ENCODE measurements at places on chromosomes 5 and 9. TPM values are rescaled to one million over a fixed set of nuclear protein-coding genes. Genes with fewer than 3 reads are reported as not detected.

DNA sequence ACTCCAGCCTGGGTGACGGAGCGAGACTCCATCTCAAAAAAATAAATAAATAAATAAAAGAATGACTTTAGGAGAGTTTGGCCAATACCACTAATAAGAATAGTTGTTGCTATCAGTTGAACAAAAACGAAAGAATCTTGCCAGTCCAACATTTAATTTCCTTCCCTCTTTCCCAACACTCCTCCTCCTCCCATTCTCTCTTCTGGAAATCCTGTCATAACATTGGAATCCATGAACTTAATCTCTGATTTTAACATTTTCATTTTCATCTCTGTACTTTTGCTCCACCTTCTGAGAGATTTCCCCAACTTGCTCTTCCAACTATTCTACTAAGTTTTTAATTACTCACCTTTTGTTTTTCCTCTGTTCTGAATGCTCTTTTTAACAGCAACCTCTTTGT is 42.8 kb upstream of the CDK20 start:
- H3K4me1 ChIP-seq = no peaks in the 10 kb centered on the region
- H3K4me3 ChIP-seq = no peak overlapping the region
- no peak for DNase-seq
- H3K27me3 ChIP-seq = no peaks in the 10 kb centered on the region
- no peaks in the 10 kb centered on the region for H3K36me3 ChIP-seq
- no peak overlapping the region for H3K27ac ChIP-seq

GRCh38 chr5:101482931-101483330 is 579.8 kb upstream of the ST8SIA4 start:
- no peak for DNase-seq
- no peak overlapping the region for H3K27ac ChIP-seq
- no peaks in the 10 kb centered on the region for H3K27me3 ChIP-seq
- H3K36me3 ChIP-seq = no peaks in the 10 kb centered on the region
- no peak overlapping the region for H3K4me3 ChIP-seq

GRCh38 chr5:150542933-150543445 is 35.1 kb downstream of the NDST1 start:
- peak overlapping the region; percentile 67 for H3K27ac ChIP-seq
- no peaks in the 10 kb centered on the region for H3K27me3 ChIP-seq
- H3K36me3 ChIP-seq = no peaks in the 10 kb centered on the region
- no peak overlapping the region for H3K4me3 ChIP-seq

DNA sequence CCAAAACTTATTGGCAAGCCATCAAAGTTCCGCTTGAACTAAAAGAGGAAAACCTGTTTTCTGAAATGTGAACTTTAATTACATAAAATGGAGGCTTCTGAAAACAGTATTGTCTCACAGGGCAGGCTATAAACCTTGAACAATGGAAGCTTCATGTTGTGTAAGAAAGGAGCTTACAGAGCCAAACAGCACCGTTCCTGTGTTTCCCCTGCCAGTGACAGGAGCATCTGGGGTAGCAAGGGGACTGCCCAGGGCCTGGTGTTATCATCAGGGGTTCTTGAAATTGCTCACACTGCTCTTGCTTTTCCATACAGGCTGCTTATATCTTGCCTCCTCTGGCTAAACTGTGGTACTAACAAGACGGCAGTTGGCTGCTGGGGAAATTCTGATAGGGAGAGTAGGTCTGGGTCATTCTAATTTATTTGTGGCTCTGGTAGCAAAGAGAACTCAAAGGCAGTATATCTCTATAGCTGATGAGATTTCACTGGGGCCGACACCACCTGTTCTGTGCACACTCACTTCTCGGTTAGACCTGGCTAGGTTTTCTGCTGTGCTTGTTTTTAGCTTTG is 40.4 kb downstream of the BASP1 start:
- DNase-seq = peak; percentile 25
- no peaks in the 10 kb centered on the region for H3K36me3 ChIP-seq
- peaks cover 12% of the 10 kb centered on the region for H3K4me1 ChIP-seq
- H3K4me3 ChIP-seq = no peak overlapping the region

The BHMT gene
- 0.21 TPM for total RNA-seq

- DNase-seq = no peak
- no peaks in the 10 kb centered on the region for H3K27me3 ChIP-seq
- no peaks in the 10 kb centered on the region for H3K4me1 ChIP-seq
These were observed 17.9 kb upstream of the CTNNAL1 start for GRCh38 chr9:109031241-109031640.

- no peaks in the 10 kb centered on the region for H3K4me1 ChIP-seq
- H3K27me3 ChIP-seq = no peaks in the 10 kb centered on the region
- no peak overlapping the region for H3K4me3 ChIP-seq
These were observed 61.0 kb upstream of the ADAMTS2 start for GRCh38 chr5:179406031-179406961.

- H3K27ac ChIP-seq = no peak overlapping the region
- no peak overlapping the region for H3K4me3 ChIP-seq
- DNase-seq = no peak
- H3K4me1 ChIP-seq = no peaks in the 10 kb centered on the region
- H3K27me3 ChIP-seq = no peaks in the 10 kb centered on the region
- no peaks in the 10 kb centered on the region for H3K36me3 ChIP-seq
These were observed 16.5 kb upstream of the UBE2QL1 start for GRCh38 chr5:6432206-6432605.

The OTULINL gene
- 58.5 TPM for total RNA-seq

The ANGPTL2 gene
- 15.1 TPM for total RNA-seq

The TTC23L gene
- total RNA-seq = 0.35 TPM

The SELENOP gene
- total RNA-seq = 687 TPM

GRCh38 chr5:81922854-81923279 is 49.0 kb upstream of the ATG10 start:
- no peak for DNase-seq
- H3K4me3 ChIP-seq = no peak overlapping the region
- no peak overlapping the region for H3K27ac ChIP-seq
- H3K4me1 ChIP-seq = no peaks in the 10 kb centered on the region
- no peaks in the 10 kb centered on the region for H3K36me3 ChIP-seq

DNA sequence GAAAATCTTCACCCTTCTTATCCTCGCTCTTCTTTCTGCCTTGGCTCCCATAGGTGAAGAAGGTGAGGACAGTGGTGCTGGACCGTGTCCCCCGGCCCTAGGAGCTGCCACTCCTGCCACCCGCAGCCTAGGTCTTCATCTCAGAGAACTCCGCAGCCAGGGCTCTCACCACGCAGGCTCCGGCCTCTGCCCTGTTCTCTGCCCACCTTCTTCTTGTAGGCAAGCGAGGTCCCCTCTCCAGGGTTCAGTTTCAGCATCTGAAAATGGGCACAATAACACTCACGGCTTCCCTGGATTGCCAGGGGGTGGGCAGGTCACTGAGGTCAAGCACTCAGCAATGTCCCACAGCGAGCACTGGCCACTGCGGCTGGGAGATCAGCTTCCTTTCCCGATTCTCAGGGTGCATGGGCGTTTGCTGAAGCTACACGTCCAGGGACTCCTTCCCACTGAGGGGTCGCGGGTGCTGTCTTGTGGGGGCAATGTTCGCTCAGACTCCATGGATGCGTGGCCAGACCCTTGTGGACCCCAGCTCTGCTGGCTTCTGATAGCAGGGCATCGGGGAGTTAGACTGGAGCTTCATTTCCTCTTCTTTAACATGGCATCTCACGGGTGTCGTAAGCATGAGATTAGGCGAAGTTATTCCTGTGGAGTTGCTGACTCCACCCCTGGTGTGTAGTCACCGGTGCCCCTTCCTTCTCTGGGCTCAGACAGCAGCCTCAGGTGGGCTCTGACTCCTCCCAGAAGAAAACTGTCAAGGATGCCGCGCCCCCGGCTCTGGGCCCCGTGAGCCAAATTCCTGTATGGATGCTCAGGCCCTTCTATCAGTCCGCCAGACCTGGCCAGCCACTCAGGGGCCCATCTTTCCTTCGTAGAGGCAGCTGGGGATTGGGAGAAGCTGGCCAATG is 145.1 kb upstream of the IRX2 start:
- no peaks in the 10 kb centered on the region for H3K4me1 ChIP-seq
- H3K27ac ChIP-seq = no peak overlapping the region
- H3K27me3 ChIP-seq = no peaks in the 10 kb centered on the region
- no peak for DNase-seq
- H3K36me3 ChIP-seq = no peaks in the 10 kb centered on the region

DNA sequence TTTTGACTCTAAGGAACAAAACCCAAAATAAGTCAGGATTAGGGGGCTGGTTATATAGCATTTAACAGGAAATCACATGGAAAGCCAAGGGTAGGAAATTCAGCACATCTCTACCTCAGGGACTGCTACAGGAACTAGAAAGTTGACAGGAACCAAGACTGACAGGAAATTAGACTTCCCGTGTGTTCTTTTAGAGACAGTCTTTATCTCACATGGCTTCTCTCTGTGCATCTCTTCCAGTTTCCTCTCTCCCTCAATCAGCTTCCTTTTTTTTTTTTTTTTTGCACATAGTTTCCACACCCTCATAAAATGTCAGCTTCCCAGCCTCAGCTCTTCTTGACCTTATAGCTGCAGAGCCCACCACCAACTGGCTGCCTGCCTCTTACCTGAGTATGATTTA is 4.8 kb downstream of the RECK start:
- H3K4me3 ChIP-seq = no peak overlapping the region
- H3K27ac ChIP-seq = no peak overlapping the region
- no peak for DNase-seq
- no peaks in the 10 kb centered on the region for H3K36me3 ChIP-seq

DNA sequence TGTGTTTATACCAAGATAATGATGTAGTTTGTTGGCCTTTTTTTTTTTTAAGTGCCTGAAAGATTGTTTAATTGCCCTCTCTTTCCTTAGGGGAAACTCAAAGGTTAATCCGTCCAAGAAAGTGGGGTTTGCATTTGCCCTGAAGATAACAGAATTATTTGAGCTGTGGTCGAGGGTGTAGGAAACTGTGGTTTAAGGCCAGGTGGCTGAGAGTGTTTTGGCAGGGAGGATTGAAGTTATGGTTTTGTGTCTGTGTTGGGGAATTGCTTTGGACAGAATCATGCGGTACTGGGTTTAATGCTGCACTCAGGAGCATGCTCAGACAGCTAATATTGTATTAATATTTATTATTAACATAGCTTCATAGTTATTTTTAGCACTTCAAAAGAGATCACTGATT is 509.8 kb downstream of the EBF1 start:
- H3K36me3 ChIP-seq = no peaks in the 10 kb centered on the region
- H3K4me3 ChIP-seq = no peak overlapping the region
- no peak for DNase-seq
- H3K4me1 ChIP-seq = no peaks in the 10 kb centered on the region
- no peak overlapping the region for H3K27ac ChIP-seq

The PCDHB12 gene
- total RNA-seq = 0.56 TPM

- H3K27ac ChIP-seq = no peak overlapping the region
- no peaks in the 10 kb centered on the region for H3K27me3 ChIP-seq
- no peaks in the 10 kb centered on the region for H3K4me1 ChIP-seq
- H3K4me3 ChIP-seq = no peak overlapping the region
- no peaks in the 10 kb centered on the region for H3K36me3 ChIP-seq
These were observed 34.5 kb upstream of the SLC36A2 start for GRCh38 chr5:151381899-151382298.

The SLC45A2 gene
- total RNA-seq = not detected

- H3K4me1 ChIP-seq = no peaks in the 10 kb centered on the region
- DNase-seq = no peak
- H3K4me3 ChIP-seq = no peak overlapping the region
- no peaks in the 10 kb centered on the region for H3K27me3 ChIP-seq
- H3K36me3 ChIP-seq = no peaks in the 10 kb centered on the region
These were observed 123.4 kb upstream of the LRRTM2 start for GRCh38 chr5:138998521-138998920.

The SMIM33 gene
- 3.4 TPM for total RNA-seq

GRCh38 chr9:36191290-36191645 is 547 bp downstream of the CLTA start:
- peak overlapping the region; percentile 95 for H3K27ac ChIP-seq
- peak; percentile 41 for DNase-seq

GRCh38 chr9:86614871-86615849 is 260.9 kb upstream of the TUT7 start:
- H3K4me3 ChIP-seq = no peak overlapping the region
- H3K36me3 ChIP-seq = no peaks in the 10 kb centered on the region
- no peak overlapping the region for H3K27ac ChIP-seq
- H3K27me3 ChIP-seq = no peaks in the 10 kb centered on the region

The SPINK7 gene
- not detected for total RNA-seq

DNA sequence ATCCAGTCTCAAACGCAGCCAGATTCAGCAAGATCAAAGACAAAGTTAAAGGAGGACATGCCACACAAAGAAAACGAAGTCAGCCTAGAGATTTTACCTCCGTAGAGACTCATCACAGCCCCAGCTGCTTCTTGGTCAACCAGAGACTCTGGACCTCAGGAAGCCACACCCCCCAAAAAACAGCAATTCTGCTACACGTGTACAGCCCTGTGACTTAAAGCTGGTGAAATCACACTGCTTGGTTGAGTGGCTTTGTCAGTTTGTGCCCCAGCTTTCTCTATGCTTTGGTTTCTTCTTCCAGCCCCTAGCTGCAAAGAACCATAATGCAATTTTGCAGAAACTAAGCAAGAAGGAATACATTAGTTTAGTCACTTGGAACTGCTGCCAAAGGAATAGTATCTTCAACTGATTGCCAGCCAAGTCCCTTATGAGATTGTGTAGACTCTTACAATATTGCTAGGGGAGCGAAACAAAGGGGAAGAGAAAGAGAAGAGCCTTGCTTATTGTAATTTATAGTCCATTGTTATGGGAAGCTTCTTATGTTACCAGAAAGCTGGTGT is 158.8 kb upstream of the ZNF462 start:
- H3K4me3 ChIP-seq = no peak overlapping the region
- no peaks in the 10 kb centered on the region for H3K36me3 ChIP-seq
- no peak overlapping the region for H3K27ac ChIP-seq
- H3K4me1 ChIP-seq = no peaks in the 10 kb centered on the region
- H3K27me3 ChIP-seq = no peaks in the 10 kb centered on the region

The PRRX2 gene
- total RNA-seq = 0.85 TPM

All from colonic mucosa (tissue), 4 donors.